ENCODE measurements at places on chromosomes 1 and 21.

DNA sequence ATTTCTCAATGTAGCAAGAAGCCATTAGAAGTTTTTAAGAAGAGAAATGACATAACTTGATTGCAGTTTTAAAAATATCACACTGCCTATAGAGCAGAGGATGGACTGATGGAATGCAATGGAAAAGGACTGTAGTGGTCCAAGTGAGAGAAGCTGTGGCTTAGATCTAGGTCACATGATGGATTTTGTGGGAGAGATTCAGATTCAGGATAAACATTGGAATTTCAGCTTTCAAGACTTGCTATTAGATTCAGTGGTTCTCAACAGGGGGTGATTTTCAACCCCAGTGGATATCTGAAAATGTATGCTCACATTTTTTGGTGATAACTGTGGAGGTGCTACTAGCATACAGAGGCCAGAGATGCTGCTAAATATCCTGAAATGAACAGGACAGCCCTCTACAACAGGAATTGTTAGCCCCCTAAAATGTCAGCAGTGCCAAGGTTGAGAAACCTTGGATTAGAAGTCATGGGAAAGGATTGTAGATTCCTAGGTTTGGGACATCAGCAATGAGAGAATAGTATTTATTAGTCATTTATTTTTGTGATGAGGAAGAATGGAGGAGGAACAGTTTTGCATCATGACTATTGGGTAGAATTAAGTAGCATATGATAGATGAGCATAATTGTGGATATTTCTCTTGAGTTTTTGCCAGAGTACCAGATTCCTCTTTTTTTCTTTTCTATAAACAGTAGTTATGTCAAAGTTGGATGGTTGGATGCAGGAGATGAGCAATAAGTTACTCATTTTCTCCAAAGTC lies 30.1 kb upstream of the KCNK2 start:
- DNase-seq = no peak

GRCh38 chr1:67897270-67897949 lies 64.1 kb upstream of the GNG12 start:
- no peak for DNase-seq

DNA sequence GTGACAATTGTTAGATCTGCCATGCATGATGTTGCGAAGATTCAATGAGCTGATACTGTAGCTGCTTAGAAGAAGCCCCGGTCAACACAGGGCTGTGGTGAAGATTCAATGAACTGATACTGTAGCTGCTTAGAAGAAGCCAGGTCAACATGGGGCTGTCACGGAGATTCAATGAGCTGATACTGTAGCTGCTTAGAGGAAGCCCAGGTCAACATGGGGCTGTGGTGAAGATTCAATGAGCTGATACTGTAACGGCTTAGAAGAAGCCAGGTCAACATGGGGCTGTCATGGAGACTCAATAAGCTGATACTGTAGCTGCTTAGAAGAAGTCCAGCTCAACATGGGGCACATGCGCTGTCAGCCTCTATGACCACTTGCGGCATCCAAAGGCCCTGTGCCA lies 18.8 kb upstream of the BACE2 start:
- no peak for DNase-seq

DNA sequence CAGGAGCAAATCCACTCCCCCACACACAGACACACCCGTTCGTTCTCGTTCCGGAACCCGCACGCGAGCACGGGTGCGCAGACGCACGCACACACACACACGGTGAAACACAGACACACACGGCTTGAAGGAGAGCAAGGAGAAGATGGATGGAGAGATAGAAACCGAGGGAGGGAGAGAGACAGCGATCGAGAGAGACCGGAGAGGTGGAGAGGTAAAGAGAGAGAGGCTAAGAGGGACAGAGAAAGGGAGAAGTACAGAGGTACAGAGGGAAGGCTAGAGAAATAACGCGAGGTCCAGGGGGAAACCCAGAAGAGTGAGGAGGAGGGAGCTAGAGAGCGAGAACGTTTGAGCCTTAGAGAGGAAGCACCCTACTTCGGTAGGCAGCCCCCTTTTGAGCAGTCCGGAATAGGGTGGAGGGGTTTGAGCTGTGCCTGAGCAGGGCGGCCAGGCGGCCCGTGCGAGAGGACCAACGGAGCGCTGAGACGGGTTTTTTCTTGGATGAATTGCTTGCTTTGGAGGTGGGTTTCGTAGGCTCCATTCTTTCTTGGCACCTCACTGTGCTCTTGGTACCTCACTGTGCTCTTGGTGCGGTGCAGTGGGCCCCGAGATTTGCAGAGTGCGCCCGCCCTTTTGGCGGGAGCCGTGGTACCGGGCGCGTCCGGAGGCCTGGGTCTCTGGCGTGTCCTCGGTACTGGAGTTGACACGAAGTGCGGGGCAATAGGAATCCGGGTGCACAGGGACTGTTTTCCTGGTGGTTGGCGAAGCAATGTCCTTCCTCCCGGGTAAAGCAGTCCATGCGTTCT lies 88.4 kb upstream of the RHOU start:
- DNase-seq = no peak

- DNase-seq = no peak
These were observed 30.0 kb upstream of the DMRTA2 start for GRCh38 chr1:50453266-50453665.

DNA sequence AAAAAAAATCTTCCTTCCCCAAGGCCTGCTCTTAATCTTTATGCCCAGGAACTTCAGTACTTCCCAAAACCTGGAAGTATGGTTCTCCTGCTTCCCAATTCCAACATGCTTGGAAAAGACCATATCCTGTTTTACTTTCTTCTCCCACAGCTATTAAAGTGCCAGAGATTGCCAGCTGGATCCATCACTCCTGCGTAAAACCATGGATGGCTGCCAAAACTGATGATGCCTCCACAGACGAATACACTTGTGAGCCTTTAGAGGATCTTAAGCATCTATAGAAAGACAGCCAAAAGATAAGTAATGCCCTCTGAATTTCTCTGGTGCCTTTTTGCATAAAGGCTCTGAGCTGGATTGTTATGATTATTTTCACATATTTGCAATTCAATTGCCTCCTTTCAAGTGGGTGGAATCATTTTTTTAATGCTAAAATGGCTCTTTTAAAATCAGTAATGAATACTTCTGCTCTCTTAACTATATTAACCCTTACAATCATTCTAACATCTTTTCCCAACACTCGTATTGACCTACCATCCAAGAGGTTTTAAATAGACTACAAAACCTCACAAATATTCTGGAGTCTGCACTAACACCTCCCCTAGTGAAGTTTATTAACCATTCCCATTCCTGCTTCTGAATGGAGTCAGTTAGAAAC lies 1807.8 kb downstream of the BRINP3 start:
- peak; percentile 48 for DNase-seq

- no peak for DNase-seq
These were observed 114.9 kb downstream of the HUNK start for GRCh38 chr21:31987696-31988095.

- DNase-seq = peak; percentile 77
These were observed 5.5 kb downstream of the RNF223 start for GRCh38 chr1:1068517-1069055.

DNA sequence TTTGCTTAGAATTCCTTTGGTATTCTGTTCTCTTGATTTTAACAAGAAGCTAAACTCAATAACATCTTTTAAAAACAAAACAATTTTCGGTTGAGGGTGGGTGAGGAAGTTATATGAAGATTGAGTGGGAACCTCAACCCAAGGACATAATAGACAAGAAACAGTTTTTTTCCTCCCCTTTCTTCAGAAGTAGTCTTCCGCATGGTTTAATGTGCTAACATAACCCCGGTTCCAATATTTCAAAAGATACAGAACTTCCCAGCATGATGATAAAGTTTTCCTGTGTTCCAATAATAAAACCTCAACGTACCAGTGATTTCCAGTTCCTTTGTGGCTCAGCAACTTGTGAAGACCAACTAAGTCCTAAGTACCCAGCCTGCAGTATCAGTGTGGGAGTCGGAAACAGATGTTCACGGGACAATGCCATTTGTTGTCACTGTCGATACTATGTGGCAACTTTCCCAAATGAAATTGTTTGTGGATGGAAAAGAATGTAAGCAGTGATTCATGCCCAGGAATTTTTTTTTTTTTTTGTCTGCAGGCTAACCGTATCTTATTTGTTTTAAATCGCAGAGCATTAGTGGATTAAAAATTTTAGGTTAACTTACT lies 48.5 kb downstream of the NR5A2 start:
- no peak for DNase-seq

DNA sequence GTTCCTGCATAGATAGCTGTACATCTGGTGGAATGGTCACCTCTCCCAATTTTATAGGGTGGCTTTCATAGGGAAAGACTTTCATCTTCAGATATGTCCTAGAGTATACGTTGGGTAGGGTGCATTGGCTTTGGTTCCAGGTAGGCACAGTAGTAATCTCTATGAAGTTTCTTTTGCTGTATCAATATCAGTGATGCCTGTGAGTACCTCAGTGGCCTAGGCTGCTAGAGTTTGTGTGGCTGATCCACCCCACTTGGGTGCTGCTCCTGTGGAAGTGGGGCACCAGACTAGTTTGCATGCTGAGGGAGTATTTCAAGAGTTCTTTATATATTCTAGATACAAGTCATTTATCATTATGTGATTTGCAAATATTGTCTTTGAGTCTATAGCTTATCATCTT lies 370.5 kb upstream of the VAMP3 start:
- no peak for DNase-seq

GRCh38 chr1:51819810-51820209 lies 58.7 kb downstream of the NRDC start:
- no peak for DNase-seq

DNA sequence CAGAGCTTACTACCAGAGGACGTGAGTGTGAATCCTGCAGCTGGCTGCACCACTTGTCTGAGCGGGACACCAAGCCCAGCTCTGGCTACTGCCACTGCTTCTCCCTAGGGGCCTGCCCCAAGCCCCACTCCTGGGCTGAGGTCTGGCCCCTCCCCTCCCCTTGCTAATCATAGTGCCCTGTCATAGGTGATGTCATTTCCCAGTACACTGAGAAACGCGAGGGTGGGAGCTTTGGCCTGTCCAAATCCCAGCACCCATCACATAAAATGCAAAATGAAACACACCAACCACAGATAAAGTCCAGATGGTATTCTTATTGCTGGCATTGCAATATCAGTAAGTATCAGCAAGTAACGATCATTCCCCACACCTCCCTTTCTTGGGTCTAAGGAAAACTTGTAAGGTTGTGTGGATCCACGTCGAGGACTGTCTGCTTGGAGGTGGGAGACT lies 77.7 kb downstream of the TOMM20 start:
- no peak for DNase-seq

DNA sequence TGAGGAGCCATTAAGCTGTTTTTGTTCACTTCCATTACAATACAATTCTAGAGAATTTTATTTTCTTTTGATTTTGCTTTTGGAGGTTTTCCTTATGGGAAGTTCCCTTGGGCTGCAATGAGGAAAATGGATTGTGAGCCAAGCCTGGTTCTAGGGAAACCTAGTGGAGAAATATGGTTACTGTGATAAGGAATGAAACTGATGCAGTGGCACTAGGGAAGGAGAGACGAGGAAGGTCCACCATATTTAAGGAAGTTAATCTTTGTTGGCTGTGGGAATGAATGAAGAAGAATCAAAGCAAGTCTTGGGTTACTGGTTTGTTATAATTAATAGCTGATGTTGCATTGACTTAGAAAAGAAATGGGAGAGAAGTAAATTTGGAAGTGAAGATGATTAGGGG lies 28.4 kb downstream of the CHML start:
- DNase-seq = no peak

- no peak for DNase-seq
These were observed 7.3 kb upstream of the TARS2 start for GRCh38 chr1:150479927-150480352.

GRCh38 chr21:16570171-16570570 lies 840.4 kb downstream of the USP25 start:
- DNase-seq = no peak

DNA sequence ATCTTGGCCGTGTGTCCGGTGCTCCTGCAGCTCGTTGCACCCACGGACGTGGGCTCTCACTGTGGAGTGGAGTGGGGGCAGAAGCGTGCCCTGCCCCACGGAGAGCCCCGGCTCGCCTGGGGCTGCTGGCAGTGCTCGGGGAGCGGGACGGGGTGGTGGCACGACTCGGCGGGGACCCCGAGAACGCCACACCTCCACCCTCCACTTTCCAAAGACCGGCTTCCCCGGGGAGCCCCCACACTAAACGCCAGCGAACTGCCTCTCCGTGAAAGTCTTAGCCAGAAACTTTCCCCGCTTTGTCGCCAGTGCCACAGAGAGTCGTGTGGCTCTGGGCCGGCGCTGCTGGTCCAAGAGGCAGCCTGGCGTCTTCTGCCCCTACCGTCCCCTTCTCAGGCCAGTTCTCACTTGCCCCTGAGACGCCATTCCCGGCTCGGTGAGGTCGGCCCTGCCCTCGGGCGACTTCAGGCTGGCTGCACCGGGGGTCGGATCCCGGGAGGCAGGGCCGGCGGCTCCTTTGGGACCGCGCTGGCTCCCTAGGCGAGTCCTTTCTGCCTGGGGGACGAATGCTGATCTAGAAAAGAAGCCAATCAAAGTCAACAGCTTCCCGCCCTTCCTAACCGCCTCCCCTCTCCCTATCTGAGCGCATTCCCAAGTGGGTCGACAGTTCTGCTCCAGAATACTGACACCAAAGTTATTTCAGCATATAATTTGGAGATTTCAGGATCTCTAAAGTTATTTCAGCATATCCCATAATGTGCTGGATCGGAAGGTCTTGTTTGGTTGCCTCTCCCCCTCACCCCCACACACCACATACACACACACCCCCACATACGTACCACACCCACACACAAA lies 2.6 kb upstream of the SAMD13 start:
- DNase-seq = no peak

GRCh38 chr1:244863491-244864252 lies 671 bp downstream of the HNRNPU start:
- DNase-seq = no peak

GRCh38 chr1:230629511-230629910 lies 12.8 kb upstream of the COG2 start:
- no peak for DNase-seq

- DNase-seq = no peak
These were observed 42.8 kb upstream of the KRTAP11-1 start for GRCh38 chr21:30924146-30924700.

GRCh38 chr1:169468982-169469381 lies 16.8 kb downstream of the SLC19A2 start:
- no peak for DNase-seq

- no peak for DNase-seq
These were observed 161.0 kb downstream of the PLXNA2 start for GRCh38 chr1:208083016-208083714.

GRCh38 chr1:3052501-3052900 lies 16.5 kb upstream of the PRDM16 start:
- DNase-seq = no peak

DNA sequence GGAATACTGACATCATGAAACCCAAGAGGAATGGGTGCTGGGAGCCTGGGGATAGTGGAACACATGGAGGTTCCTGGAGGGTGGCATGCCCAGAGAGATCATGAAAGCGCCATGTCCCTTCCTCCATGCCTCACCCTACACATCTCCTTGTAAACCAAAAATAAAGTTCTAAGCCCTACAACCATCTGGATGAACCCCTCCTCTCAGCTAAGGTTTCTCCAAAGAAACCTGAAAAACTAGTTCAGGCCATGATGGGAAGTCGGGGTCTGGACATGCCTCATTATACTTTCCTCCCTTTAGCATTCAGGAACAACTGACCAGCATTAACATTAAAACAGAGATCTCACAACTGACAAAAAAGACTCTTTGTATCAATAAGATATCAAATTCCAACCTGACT lies 68.5 kb downstream of the ACBD6 start:
- DNase-seq = no peak

- no peak for DNase-seq
These were observed 1.5 kb downstream of the RO60 start for GRCh38 chr1:193060938-193061337.

GRCh38 chr1:37073152-37073853 lies 39.0 kb upstream of the GRIK3 start:
- DNase-seq = no peak

- no peak for DNase-seq
These were observed 34.2 kb downstream of the EFCAB7 start for GRCh38 chr1:63557365-63557987.

Measured in NCI-H187 (cell line).